ENCODE measurements at places on chromosomes 6 and 20.

DNA sequence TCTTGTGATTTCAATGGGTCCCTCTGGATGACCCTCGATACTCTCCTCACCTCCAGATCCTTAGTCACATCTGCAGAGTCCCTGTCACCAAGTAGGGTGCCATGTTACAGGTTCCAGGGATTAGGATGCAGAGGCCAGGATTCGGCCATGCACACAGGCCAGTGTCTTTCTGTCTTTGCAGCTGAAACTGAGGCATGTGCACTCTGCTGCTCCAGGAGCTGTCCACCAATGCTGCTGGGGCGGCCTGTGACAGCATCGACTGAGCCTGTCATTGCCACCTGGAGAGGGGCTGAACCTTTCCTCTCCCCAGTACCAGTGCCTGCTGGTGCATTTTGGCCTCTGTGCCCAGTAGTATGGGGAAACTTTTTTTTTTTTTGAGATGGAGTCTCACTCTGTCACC is 4.4 kb upstream of the RBM38 start:
- no peak for DNase-seq

DNA sequence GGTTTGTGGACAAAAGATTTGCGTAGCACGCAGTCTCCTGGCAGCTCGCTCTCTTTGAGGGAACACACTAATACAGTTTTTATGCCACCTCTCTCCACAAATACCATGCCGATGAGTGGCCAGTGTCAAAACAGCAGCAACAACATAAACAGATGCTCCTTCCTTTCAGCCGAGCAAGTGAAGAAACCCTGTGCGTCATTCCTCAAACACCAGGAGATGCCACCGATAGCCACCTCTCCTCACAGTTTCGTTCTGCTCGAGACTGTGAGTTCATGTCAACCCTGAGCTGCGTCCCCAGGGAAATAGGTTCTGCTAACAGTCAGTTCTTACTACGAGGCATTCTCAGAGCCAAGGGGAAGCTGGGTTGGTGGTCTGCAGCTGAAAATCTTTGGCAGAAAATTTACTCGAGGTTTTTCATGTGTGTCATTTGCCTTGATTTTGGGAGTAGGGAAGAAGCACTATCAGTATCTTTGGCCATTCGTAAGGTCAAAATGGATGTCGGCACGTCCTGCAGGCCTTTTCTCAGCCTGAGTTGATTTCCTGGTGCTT is 59.9 kb downstream of the EYA2 start:
- no peak for DNase-seq

DNA sequence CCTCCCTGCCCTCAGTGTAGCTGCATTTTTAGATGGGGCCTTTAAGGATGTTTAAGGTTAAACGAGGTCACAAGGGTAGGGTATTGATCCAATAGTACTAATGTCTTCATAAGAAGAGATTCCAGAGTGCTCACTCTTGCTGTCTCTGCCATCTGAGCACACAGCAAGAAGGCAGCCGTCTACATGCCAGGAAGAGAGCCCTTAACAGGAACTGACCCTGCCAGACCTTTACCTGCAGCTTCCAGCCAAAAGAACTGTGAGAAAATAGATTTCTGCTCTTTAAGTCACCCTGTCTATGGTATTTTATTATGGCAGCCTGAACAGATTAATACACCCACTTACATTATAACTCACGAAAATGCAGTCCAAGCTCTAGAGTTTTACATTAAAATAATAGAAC is 685.3 kb upstream of the MARCKS start:
- no peak for DNase-seq

DNA sequence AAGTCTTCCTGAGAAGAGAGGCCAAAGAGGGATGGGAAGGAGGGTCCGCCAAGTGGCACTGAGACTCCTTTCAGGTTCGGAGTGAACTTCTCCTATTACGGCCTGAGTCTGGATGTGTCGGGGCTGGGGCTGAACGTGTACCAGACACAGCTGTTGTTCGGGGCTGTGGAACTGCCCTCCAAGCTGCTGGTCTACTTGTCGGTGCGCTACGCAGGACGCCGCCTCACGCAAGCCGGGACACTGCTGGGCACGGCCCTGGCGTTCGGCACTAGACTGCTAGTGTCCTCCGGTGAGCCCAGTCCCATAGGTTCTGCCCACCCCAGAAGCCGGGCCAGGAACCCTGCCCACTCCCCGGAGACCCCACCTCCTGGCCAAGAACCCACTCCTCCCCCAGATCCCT is 4.1 kb downstream of the SLC22A7 start:
- no peak for DNase-seq

DNA sequence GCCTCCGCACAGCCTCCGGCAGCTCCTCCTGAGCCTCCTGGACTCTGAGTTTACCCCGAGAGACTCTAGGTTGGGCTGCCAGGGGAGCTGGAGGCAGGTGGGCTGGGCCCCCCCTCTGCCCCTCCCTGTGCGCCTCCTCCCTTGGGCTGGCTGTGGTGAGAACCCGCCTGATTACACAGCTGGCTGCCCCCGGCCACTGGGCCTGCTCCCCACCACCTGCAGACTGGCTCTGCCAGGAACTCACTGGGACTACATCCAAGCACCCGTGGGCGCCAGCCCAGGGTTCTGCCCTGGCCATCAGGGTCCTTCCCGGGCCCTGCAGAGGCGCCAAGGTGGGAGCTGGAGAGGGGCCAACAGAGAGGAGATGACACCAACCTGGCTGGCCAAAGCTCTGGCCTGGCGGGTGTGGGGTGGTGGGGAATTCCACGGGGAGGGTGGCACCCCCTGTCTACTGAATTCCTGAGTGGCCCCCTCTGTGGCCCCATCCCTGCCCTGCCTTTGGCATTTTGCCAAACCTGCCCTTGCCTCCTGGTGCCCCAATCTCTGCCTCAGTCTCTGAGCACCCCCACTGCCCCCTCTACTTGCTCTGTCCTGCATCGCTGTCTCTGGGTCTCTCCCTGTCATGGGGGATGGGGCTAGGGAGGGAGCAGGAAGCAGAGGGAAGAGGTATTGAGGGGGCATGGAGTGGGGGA is 21.9 kb upstream of the CDH22 start:
- DNase-seq: no peak

DNA sequence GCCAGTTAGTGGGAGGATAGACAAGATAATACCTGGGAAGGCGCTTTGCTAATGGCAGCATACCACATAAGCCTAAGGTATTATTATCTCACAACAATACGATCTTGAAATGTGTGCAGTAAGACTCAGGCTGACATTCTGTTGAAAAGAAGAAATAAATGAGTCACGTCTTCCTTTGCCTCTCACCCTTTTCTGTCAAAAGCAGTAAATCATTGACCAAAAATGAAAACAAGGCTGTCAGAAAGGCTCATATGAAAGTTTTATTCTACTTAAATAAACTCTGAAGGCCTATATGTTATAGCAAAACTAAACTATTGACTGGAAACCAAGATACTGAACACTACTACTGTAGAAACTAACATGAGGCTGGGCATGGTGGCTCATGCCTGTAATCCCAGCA is 43.1 kb upstream of the IL20RA start:
- DNase-seq: no peak

- DNase-seq: no peak
Observed at GRCh38 chr6:159729598-159730331, 2.5 kb downstream of the WTAP start.

DNA sequence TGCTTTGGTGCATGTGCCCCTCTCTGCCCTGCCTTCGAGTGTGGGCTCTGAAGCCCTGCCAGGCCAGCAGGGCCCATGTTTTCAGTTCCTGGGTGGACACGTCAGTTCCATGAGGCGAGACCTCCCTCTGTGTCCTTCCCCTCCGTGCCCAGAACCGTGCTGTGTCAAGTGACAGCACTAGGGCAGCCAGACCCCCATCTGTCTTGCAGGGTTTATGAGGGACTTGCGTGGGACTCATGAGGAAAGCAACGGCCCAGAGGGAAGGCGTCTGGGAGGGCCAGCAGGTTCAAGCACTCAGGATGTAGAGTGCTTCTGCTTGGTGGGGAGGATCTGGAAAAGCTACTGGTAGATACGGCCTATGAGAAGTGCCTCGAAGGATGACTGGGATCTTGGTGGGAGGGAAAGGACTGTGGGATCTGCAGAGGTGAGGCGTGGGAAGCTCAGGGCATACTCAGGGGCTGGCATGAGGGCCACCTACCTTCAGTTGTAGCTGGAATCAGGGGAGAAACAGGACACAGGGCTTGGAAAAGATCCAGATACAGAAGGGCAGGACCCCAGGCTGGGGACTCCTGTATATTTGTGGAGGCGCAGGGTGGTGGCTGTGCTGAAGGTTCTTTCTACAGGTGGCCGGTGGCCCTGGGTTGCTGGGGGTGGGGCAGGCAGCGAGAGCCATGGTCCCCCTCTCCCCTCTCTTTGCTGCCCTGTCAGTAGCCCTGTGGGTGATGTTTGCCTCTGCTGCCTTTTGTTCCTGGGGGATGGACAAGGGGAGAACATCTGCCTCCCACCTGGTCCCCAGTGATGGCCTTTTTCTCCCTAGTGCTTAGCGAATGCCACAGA is 5.5 kb downstream of the NPEPL1 start:
- DNase-seq: no peak

DNA sequence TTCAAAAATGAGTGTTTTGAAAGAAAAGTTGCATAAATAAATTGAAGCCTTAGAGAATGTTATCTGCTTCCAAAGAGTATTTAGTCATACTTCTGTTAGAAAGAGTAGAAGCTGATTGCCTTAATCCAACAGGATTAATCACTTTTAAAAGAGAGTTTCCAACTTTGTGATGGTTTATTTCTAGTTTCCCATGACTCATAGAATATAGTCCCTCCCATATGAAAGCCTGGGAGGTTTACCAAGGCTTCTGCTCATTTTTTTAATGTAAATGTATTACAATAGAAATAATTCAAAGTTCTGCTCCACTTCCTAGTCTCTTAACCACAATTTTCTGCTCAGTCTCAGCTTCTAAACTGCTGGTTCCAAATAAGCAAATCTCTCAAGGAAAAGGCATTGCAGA is 118.0 kb upstream of the IRAK1BP1 start:
- no peak for DNase-seq

DNA sequence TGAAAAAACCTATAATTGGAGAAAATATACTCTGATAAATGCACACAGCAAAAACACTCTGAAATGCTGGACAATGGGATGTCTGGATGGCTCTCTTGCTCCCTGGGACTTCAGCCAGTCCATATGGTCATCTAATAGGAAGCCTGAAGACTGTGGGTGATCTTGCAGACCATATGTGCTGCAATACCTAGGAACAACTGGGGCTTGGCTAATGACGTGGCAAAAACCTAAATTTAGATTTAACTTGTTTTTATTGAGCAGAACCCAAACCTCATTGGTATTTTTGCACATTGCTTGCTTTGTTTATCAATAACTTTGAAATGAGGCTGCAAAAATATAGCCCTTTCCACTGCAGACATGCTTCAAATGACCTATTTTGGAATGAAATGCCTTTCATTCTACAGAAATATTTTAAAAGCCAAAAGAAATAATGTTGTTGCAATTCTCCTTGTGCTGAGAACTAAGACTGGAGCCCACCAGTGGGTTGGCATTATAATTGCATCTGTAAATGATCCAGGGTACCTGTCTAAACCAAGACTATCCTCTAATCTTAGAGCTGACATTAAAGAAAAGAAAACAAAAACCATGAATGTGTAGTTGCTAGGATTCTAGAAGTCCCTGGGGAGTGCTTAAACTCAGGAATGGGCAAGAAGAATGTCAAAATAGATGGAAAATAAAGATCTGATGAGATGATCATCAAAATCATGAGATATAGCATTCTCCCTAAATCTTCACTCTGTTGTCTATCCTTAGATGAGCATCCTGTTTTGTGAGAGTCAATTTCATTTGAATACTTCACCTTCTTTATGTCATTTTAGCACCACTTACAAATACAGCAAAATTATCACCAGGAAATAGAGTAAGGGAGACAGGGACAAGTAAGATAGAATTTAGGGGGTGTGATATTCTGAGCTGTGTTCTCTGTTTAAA is 152.1 kb upstream of the RIMS1 start:
- no peak for DNase-seq

GRCh38 chr20:51749674-51750036 is 18.5 kb downstream of the ATP9A start:
- no peak for DNase-seq

- no peak for DNase-seq
Observed at GRCh38 chr20:46786566-46786965, 77.1 kb downstream of the SLC2A10 start.

- no peak for DNase-seq
Observed at GRCh38 chr6:144232176-144232831, 52.8 kb upstream of the UTRN start.

GRCh38 chr20:50852085-50852484 is 57.2 kb downstream of the BCAS4 start:
- DNase-seq: no peak

DNA sequence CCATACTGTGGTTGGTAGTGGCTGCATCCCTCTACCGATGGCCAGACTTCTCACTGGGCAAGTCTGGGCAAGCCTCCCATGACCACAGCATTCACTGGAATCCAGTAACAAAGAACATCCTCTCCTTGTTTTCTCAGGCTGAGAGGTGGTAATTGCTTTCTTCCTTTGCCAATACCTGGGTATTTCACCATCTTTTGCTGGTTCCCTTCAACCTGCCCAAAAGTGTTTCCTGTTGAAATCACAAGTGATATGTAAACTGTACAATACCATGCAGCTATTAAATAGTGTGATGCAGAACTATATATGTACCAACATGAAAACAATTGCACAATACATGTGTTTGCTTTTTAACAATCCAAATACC is at the start of gene PTCHD4:
Gene PTCHD4, minus strand, starts transcription at position 55 of the 364 bp plus-strand sequence. CDS start 42,240 bp downstream, outside the sequence.
- no peak for DNase-seq

DNA sequence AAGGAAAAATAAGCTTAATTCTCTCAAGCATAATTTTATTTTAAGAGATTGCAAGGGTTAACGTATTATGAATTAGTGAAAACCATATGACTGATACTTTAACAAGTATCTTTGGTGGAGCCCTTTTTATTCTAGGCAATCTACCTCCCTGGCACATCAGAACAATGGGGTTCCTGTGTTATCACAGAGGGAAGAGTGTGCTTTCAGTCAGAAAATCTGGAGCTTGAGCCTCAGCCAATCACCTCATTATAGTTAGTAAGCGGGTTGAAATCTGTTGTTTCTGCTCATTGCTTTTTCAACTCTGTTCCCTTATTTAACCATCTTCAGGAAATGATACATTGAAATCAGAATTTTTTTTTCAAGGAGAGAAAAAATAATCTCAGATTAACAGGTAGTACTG is 391 bp downstream of the ADGRF1 start:
- DNase-seq: no peak

DNA sequence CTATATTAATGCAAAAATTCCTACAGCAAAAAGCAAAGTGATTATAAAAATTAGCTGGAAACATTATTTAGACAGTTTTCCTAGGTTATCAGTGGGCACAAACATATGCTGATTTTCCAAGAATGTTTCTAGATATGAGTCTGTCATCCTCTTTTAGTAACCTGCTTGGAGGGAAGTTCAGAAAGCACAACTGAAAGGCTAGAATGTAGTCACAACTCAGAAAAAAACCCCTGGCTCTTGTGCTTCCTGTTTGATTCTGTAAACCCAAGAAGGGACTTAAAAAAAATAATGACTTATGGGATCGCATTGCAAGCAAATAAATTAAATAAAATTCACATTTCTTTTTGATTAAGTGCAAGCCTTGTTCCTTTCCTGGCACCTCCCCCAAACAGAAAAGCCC is 708.4 kb upstream of the EPHA7 start:
- no peak for DNase-seq

- DNase-seq: no peak
Observed at GRCh38 chr20:7980332-7981046, 39.1 kb downstream of the TMX4 start.

- no peak for DNase-seq
Observed at GRCh38 chr6:39425346-39426072, 103.0 kb upstream of the KCNK16 start.
